ENCODE measurements at places on chromosomes 5 and 9. TPM values are rescaled to one million over a fixed set of nuclear protein-coding genes. Genes with fewer than 3 reads are reported as not detected.

GRCh38 chr5:96645091-96645490 is 17.1 kb upstream of the CAST start:
- H3K27ac ChIP-seq = no peak overlapping the region
- no peaks in the 10 kb centered on the region for H3K36me3 ChIP-seq
- no peak overlapping the region for H3K4me3 ChIP-seq
- no peaks in the 10 kb centered on the region for H3K4me1 ChIP-seq
- no peak for DNase-seq
- no peaks in the 10 kb centered on the region for H3K27me3 ChIP-seq

DNA sequence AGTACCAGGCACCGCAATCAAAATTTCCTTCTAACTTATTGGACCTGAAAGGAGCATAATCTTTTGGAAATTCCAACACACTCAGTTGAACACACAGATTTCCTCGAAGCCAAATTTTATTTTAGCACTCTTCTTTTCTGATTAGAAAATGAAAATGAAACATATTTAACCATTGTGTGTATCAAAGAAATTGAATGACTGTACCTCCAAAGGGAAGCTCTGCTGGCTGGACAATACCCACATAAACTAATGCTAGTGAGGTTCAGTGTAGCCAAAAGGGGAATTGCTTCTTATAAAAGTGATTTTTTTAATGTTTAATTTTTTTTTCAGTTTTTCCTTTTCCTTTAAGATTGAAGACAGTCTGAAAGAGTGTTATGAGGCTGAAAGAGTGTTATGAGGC is 239.6 kb upstream of the NREP start:
- no peak overlapping the region for H3K27ac ChIP-seq
- no peaks in the 10 kb centered on the region for H3K36me3 ChIP-seq
- no peaks in the 10 kb centered on the region for H3K4me1 ChIP-seq
- H3K27me3 ChIP-seq = no peaks in the 10 kb centered on the region

Gene ZBED3
- total RNA-seq = 1.4 TPM

Gene LCP2
- 291 TPM for total RNA-seq

Gene BASP1
- total RNA-seq = 0.90 TPM
